Peyer's patch (tissue), 4 donors: ENCODE measurements at places on chromosomes 2 and 18. TPM values are rescaled to one million over a fixed set of nuclear protein-coding genes. Genes with fewer than 3 reads are reported as not detected.

Gene IL1RL1
- total RNA-seq = 6.3 TPM

Gene PLGLB1
- total RNA-seq = 7.9 TPM

Gene PFN4
- not detected for total RNA-seq

Gene CDK15
- total RNA-seq = not detected

Gene CCDC150
- 11.7 TPM for total RNA-seq

Gene HS6ST1
- 52.0 TPM for total RNA-seq

DNA sequence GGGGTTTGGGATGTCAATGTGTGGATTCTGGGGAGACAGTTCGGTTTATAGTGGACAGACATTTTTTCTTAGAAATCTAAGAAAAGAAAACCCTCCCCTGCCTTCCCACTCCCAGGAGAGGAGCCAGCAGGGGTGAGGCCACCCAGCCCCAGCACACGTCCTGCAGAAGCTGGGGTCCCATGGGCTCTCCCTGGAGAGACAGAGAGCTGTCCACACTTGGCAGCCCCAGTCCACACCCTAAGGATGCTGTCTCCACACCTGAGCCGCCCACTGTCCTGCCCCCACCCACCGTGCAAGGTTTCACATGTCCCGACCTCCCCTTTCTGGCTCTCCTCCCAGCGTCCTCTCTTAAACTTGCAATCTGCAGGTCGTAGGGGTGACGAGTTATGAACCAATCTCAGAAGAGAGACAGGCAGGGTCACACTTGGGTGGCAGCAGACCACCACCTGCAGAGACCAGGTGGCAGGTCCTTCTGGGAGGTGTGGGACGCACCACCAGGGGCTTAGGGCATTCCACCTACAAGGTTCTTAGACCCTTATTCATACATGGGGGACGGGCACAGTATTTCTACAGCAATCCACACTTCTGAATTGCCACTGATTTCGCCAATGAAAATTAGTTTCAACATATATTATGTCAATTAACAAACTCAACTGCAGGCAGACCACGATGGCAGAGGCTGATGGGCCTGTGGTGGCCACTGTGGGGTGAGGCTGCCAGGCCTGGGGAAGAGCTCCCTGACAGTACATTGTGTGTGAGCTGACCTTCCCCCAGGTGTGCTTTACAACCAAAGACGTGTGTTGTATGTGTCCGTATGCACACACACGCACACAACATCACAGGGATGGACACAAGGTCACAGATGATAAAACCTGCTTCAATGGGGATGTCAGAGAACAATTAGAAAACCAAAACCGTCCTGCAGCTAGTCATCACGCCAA, 158.5 kb downstream of the TPO start:
- DNase-seq = no peak
- H3K4me3 ChIP-seq = no peak overlapping the region
- no peak overlapping the region for H3K27ac ChIP-seq
- no peaks in the 10 kb centered on the region for H3K27me3 ChIP-seq

GRCh38 chr2:239927424-239927981, 97.6 kb downstream of the NDUFA10 start:
- H3K36me3 ChIP-seq = no peaks in the 10 kb centered on the region
- no peak overlapping the region for H3K27ac ChIP-seq
- H3K4me1 ChIP-seq = no peaks in the 10 kb centered on the region
- peak; percentile 43 for DNase-seq
- H3K4me3 ChIP-seq = no peak overlapping the region
- H3K27me3 ChIP-seq = no peaks in the 10 kb centered on the region

- DNase-seq = no peak
- no peak overlapping the region for H3K4me3 ChIP-seq
- no peaks in the 10 kb centered on the region for H3K27me3 ChIP-seq
- H3K36me3 ChIP-seq = no peaks in the 10 kb centered on the region
- H3K27ac ChIP-seq = peak overlapping the region; percentile 6
Observed at GRCh38 chr2:237321746-237322145, 92.2 kb downstream of the COL6A3 start.

DNA sequence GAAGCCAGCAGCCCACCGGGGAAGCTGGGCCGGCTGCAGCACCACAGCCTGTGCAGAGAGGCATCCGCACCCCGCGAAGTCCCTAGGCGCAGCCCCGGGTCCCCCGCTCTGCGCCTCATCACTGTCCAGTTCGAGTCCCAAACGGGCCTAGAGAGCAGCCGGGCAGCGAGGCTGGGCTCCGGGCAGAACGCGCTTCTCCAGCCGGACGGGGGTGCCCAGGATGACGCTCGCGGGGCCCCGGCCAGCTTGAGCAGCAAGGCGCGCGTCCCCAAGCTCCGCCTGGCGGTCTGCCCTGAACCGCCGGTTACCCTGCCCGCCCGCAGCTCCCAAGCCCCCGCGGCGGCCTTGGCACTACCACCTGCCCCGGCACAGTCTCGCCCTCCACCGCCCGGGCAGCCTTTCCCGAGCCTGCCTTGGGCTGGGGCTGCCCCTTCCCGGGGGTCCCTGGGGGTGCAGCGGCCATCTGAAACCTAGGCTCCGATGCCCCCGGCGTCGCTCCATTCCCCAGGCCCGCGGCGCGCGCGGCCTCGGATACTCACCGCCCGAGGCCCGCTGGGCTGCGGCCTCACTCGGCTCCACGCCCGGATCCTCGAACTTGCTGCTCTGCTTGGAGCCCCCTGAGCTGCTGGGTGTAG, 591 bp downstream of the SLC16A14 start:
- peak overlapping the region; percentile 64 for H3K4me3 ChIP-seq
- DNase-seq = peak; percentile 39
- H3K36me3 ChIP-seq = no peaks in the 10 kb centered on the region

- no peak overlapping the region for H3K27ac ChIP-seq
- no peak overlapping the region for H3K4me3 ChIP-seq
- H3K36me3 ChIP-seq = no peaks in the 10 kb centered on the region
- DNase-seq = no peak
- no peaks in the 10 kb centered on the region for H3K4me1 ChIP-seq
Observed at GRCh38 chr2:71596011-71596410, 142.7 kb downstream of the DYSF start.

GRCh38 chr18:66764230-66764629, 160.3 kb upstream of the CDH19 start:
- no peak overlapping the region for H3K27ac ChIP-seq
- no peak overlapping the region for H3K4me3 ChIP-seq
- DNase-seq = no peak
- H3K27me3 ChIP-seq = no peaks in the 10 kb centered on the region
- H3K4me1 ChIP-seq = no peaks in the 10 kb centered on the region

DNA sequence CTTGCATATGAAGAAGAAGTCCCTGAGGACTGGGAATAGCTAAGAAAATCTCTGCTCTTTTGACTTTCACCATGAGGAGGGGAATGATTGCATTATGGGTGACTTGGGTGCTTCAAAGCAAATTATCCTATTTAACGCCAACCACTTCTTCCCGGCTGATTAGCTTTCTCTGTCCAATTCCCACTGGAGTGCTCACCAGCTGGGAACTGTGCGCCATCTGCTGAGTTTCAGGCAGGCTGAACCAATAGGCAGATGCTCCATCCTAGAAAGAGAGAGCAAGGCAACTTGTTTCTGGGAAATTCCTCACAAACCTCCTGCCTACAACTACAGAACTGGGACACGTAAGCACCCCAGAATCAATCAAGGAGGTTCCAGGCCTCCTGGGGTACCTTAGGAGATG, 49.4 kb downstream of the POLE4 start:
- no peaks in the 10 kb centered on the region for H3K4me1 ChIP-seq
- no peak for DNase-seq
- H3K27me3 ChIP-seq = no peaks in the 10 kb centered on the region
- no peak overlapping the region for H3K27ac ChIP-seq
- no peaks in the 10 kb centered on the region for H3K36me3 ChIP-seq

GRCh38 chr2:152280780-152281179, 54.2 kb upstream of the FMNL2 start:
- H3K27ac ChIP-seq = no peak overlapping the region
- no peak overlapping the region for H3K4me3 ChIP-seq
- H3K36me3 ChIP-seq = no peaks in the 10 kb centered on the region
- no peaks in the 10 kb centered on the region for H3K4me1 ChIP-seq
- H3K27me3 ChIP-seq = no peaks in the 10 kb centered on the region
- no peak for DNase-seq

- no peak for DNase-seq
- H3K4me3 ChIP-seq = no peak overlapping the region
- no peaks in the 10 kb centered on the region for H3K36me3 ChIP-seq
- H3K4me1 ChIP-seq = no peaks in the 10 kb centered on the region
Observed at GRCh38 chr2:7849531-7849930, 832.3 kb upstream of the ID2 start.

GRCh38 chr18:45164551-45164950, 450.7 kb upstream of the SLC14A2 start:
- no peaks in the 10 kb centered on the region for H3K27me3 ChIP-seq
- no peak for DNase-seq
- H3K4me1 ChIP-seq = peaks cover 20% of the 10 kb centered on the region

DNA sequence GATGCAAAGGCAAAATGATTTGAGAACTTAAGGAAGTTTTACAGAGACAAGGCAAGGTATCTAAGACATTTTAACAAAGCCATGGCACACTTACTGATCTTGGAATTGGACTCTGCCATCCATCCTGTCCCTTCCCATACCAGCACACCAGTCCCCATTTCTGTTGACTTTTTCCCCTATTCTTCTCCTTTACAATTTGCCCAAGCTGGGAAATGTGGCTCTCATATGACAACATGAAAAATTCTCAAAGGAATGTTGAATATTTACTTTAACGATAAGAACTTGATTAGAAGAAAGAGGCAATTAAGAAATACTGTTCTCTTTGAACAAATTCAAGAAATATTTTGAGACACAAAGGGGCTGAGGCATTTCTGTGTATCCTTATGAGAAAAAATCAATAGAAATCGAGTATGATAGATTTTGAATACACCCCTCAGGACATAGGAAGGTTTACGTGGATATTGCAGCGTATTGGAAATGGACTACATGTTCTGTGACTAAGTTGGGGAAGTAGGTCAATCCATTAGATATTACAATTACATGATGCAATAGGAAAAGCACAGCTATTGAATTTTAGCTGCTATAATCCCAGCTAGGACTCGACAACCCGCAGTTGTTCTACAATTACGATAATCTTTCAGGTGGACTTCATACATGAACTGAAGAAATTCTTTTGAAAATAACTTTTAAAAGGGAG, 201.6 kb downstream of the TRIB2 start:
- peak overlapping the region; percentile 6 for H3K27ac ChIP-seq
- no peak overlapping the region for H3K4me3 ChIP-seq
- H3K36me3 ChIP-seq = no peaks in the 10 kb centered on the region
- H3K27me3 ChIP-seq = no peaks in the 10 kb centered on the region
- DNase-seq = no peak

DNA sequence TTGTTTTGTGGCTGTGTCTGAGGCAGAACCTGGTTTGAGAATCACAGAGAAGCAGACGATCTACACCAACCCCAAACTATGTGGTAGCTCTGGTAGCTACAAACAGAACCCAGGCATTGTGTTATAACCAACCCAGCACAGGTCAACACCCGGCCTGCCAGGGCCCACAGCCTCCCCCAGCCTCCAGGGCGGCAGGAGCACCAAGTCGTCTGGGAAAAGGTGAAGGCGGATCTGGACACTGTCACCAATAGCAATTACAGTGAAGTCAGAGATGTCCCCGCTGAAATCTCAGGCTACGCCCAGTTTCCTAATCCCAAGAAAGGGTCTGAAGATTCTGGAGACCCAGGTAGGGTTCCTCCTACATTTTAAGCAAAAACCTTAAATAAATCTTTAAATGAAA, 3.6 kb downstream of the HJURP start:
- no peaks in the 10 kb centered on the region for H3K27me3 ChIP-seq
- no peak overlapping the region for H3K27ac ChIP-seq
- DNase-seq = no peak

DNA sequence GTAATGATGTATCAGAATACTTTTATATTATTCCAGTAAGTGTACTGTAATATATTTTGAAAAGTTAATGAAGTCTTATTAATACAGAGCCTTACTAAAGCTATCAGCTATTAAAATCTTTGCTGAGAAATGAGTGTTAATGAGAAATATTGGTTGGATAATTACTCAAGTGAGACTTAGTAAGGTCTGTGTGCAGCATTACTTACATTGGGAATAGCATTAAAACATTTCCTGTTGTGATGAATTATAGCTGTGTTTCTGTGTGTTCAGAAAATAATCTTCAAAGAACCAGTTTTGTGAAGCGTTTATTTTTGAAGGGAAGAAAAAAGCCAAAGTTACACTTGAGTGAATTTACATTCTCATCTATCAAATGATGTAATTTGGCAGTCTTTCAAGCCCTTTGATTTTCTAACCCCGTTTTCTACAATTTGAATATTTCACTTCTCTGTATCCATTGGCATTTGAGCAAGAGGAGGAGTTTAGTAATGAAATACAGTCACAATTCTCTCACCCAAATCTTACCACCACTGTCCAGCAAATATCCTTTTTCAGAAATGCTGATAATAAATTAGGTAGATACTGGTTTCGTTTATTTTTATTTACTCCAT, 123.5 kb upstream of the BOD1L2 start:
- no peak for DNase-seq
- no peaks in the 10 kb centered on the region for H3K4me1 ChIP-seq
- H3K4me3 ChIP-seq = no peak overlapping the region
- no peaks in the 10 kb centered on the region for H3K36me3 ChIP-seq

DNA sequence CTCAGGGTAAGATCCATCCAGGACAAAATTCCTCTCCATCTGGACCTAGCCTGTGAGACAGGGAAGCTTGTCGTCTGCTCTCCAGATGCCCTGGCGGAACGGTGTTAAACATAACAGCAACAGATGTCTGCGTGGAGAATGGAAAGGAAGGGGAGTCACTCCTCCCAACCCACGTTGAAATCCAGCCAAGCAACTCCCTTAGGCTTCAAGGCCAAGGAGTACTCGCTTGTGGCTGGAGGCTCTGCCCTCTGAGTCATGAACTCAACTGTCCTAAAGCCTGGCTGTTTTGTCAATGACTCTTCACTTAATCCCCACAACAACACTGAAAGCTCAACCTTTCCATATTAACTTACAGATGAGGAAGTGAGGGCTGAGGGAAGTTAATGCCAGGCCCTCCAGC, 42.2 kb downstream of the TPO start:
- DNase-seq = no peak
- no peak overlapping the region for H3K27ac ChIP-seq
- no peak overlapping the region for H3K4me3 ChIP-seq
- H3K36me3 ChIP-seq = no peaks in the 10 kb centered on the region
